Cortex of kidney (tissue), 1 donor: ENCODE measurements at places on chromosomes 2 and 18.

- no peak for DNase-seq
Measured at GRCh38 chr2:9573013-9573720, 17.5 kb upstream of the ADAM17 start.

DNA sequence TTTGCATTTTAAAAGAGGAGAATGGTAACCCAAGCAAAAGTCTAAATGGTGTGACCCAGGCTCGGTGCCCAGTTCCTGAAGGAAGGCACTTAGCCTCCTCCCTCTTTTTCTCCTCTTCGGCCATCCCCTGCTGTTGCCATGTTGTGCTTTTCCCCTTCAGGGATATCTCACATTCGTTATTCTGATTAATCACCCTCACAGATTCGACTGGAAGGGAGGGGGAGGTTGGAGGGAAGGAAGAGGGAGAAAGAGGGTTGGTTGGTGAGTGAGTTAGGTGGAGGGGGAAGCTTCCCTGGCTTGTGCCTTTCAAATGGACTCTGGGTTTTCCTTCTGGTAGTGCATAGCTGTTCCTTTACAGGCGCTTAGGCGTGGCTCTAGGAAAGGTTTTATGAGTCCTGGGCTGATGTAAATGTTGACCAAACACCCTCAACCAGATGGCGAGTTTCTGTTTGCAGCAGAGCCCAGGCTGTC, 39.0 kb upstream of the LYPD6B start:
- no peak for DNase-seq

GRCh38 chr2:126894585-126895182, 4.0 kb upstream of the TEX51 start:
- DNase-seq = no peak

GRCh38 chr2:173578404-173579107, 223.9 kb downstream of the CDCA7 start:
- no peak for DNase-seq

- DNase-seq = no peak
Measured at GRCh38 chr18:76977108-76977621, 154.8 kb downstream of the ZNF236 start.

DNA sequence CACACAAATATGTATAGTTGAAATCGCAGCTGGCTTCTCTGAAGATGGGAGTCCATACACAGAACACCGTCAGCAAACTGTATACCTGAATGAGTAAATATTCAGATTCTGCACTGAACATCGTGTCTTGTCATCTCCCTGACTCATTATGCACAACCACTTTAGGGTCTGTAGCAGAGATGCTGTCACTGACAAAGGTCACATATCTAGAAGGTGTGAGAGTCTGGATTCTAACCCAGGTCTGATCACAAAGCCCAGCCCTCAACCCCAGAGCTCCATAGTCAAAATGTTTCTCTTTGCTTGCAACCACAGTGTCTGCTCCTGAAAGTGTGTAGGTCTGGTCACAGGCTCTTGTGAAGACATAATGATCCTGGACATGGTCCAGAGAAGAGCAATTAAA, 78.3 kb upstream of the PAX8 start:
- no peak for DNase-seq

DNA sequence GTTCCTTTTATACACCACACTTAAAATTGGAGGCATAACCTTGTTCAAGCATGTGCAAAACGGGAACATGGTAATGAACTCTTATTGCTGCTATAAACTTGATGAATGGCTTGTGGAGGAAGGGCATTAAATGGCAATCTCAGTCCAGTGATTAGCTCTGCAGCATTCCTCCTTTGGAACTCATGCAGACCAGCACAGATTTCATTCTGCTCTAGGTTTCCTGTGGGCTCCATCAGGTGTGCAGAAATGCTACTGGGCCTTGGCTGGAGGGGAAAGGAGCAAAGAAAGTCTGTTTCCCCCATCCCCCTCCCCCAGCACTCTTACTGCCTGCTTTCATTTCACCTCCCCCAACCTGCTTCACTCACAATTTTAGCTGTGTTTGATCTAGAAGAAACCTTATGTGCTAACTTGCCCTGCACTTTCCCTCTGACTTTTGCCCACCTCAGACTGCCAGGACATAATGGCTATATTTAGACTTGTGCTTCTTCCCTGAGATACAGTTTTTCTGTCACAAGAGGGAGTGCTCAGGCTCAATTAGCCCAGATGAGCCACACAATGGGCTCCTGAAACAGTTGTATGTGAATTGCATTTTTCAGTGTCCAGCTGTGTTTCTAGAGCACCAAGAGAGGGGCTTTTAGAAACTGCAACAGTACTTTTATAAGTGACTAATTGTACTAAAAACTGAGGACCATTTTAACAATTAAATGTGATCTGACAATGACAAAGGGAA, 109.8 kb downstream of the FSHR start:
- no peak for DNase-seq

- DNase-seq = no peak
Measured at GRCh38 chr2:59857109-59857508, 696.3 kb downstream of the BCL11A start.

GRCh38 chr2:160783474-160783873, 289.9 kb upstream of the RBMS1 start:
- no peak for DNase-seq

- no peak for DNase-seq
Measured at GRCh38 chr2:230886671-230887071, 21.9 kb downstream of the ITM2C start.

- DNase-seq = no peak
Measured at GRCh38 chr2:99576775-99577174, 87.0 kb upstream of the REV1 start.

- DNase-seq = no peak
Measured at GRCh38 chr2:113679457-113679856, 52.4 kb downstream of the RABL2A start.

DNA sequence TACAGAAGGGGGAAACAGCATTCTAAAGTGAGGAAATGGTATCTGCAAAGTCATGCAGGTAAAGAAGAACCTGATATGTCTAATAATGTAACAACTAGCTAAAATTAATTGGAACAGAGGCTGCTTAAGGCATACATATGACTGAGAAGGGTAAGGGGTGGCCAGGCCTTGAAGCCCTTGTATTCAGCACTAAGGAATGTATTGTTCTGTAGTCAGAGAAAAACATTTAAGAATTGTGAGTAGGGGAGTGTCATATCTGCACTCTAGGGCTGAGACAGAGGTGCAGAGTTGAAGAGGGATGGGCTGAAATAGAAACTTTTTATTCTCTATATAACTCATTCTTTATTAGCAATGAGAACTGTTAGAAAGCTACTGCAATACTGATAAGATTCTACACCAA, 145.5 kb upstream of the CHAC2 start:
- DNase-seq = no peak

- DNase-seq = no peak
Measured at GRCh38 chr2:183125659-183126341, 1.6 kb downstream of the NUP35 start.

- no peak for DNase-seq
Measured at GRCh38 chr2:148674063-148675020, 29.8 kb downstream of the EPC2 start.

GRCh38 chr2:241835611-241836010, 23.1 kb downstream of the PDCD1 start:
- DNase-seq = no peak

DNA sequence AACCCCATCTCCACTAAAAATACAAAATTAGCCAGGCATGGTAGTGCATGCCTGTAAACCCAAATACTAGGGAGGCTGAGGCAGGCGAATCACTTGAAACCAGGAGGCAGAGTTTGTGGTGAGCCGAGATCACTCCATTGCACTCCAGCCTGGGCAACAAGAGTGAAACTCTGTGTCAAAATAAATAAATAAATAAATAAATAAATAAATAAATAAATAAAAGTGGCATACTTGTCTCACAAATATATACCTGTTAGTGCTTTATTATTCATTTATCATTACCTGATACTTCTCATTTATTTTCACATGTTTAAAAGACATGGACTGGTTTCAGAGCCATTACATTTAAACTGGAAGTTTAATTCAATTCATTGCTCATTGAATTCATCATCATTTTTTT, 491.4 kb upstream of the CDH7 start:
- no peak for DNase-seq

DNA sequence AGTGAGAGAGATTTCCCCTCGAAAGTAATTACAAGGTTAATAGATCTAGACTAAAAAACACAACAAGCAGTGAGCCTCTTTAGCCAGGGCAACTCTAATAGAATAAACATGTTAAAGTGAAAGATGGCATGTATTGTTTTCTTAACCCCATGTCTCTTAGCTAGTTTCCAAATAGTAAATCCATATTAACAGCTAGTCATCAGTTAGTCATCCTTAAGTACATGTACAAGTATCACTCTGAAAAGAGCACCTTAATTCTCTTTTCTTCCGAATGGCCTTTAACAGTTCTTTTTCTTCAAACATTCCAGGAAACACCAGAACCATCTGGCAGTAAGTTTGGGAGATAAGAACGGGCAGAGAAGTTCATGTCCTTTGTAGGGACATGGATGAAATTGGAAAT, 1480.0 kb downstream of the LRP1B start:
- DNase-seq = no peak

- DNase-seq = no peak
Measured at GRCh38 chr2:127015106-127015910, 91.6 kb downstream of the BIN1 start.

GRCh38 chr18:36409779-36410178, 112.3 kb downstream of the FHOD3 start:
- no peak for DNase-seq

- no peak for DNase-seq
Measured at GRCh38 chr18:35497027-35497369, 762 bp downstream of the INO80C start.

DNA sequence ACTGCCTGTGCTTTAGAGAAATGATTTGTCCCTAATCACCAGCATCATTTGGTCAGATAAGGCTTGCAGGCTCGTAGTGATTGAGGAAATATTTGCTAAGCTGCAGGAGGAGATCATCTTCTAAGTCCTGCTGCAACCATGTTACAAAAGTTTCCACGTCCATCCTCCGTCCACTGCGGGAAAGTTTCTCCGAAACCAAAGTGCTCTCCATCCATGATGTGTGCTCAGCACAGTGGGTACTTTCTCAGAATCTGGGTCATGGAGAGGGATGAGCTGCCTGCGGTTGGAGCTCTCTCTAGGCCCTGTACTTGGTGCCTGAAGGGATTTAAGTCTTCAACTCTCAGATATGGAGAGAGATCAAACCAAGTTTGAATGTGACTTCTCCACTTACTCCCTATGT, 39.3 kb downstream of the IL1RL2 start:
- no peak for DNase-seq

DNA sequence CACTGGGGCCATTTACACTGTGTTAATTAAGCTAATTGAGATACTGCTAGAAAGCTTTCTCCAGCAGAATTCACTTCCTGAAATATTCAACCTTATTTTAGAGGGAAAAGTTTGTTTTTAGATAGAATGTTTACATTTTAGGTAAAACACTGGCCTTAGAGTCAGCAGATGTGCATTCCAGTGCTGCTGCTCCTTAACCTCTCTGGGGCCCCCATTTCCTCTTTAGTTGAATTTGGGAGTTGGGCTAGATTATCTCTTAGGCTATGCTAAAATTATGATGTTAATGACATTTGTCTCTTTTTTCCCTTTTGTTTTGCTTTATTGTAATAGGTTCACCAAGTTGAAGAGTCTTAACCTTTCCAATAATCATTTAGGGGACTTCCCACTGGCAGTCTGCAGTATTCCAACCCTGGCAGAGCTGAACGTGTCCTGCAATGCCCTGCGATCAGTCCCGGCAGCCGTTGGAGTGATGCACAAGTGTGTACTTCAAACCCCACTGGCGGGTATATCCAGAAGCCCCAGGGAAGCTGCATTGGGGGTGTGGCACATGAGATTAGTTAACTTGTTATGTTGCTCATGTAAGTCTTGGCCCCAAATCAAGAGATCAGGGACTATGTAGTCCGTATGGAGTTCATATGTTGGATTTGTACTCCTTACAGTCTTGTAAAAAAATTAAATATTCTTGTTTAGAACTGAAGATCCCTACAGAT, 179.5 kb downstream of the PHLPP1 start:
- no peak for DNase-seq

DNA sequence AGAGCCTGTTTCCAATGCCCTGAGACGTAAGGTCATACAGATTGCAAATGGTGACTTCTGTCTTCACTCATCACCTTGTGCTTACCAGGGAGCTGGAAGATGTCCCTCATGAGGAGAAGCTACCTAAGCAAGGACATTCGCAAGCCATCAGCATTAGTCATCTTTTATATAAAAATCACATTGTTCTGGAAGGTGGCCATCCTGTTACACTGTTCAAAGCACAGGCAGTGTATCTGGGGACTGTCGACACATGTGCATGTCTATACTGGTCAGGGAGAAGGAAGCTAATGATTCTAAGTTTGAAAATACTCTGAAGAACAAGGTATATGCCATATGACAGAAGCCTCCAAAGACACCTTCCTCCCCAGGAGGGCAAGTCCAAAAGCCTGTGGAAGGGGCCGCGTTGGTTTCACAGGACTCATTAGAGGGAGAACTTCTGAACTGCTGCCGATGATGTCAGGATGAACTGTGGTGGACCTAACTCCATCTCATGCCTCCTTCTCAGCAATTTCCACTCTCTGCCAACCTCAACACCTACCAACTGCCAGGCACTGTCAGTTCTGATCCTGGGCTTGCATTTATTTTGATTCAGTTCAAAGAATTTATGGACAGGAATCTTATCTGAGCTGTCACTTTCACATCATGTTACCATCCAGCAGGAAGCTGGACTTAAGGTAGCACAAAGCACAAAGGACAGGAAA, 39.4 kb downstream of the DNER start:
- no peak for DNase-seq

DNA sequence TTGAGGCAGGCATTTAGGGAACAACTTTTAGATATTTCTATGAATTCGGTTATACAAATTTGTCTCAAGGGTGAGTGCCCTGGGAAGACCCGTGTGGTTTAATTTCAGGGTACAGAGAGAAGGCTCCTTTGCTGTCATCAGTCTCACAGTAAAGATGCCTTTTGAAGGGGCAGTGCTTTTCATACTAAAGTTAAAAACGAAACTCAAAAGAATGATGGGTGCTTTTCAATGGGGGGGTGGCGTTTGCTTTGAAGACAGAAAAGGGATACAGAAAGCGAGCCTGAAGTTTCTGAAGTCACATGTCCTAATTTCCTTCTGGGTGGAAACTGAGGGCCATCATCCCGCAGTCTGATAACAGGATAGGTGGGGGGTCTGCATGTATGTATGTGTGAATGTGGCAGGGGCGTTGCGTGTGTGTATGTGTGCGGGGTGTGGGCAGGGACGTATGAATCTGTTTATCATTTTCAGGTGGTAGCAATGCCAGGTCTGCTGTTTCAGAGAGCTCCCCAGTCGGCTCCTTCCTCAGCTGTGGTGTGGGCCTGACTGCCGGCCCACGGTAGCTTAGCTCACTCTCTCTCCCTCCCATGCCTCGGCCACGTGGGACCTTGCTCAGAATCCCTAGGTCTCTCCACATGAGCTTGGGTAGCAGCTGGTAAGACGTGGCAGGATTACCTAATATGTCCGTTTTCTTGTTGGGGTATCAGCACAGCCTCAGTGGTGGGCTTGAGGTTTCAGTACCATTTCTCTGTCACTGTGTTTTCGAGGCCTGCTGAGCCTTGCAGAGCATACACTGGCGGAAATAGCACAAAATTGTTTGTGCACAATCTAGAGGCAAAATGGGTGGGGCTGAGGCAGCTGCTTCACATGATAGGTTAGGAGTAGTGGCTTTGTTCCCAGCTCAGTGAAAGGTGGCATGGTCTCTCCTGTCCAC, 32.7 kb downstream of the ARHGAP25 start:
- DNase-seq = no peak
